H4 (cell line): ENCODE measurements at places on chromosomes 4 and X.

GRCh38 chr4:71470524-71470923 lies 131.7 kb downstream of the SLC4A4 start:
- DNase-seq = no peak

DNA sequence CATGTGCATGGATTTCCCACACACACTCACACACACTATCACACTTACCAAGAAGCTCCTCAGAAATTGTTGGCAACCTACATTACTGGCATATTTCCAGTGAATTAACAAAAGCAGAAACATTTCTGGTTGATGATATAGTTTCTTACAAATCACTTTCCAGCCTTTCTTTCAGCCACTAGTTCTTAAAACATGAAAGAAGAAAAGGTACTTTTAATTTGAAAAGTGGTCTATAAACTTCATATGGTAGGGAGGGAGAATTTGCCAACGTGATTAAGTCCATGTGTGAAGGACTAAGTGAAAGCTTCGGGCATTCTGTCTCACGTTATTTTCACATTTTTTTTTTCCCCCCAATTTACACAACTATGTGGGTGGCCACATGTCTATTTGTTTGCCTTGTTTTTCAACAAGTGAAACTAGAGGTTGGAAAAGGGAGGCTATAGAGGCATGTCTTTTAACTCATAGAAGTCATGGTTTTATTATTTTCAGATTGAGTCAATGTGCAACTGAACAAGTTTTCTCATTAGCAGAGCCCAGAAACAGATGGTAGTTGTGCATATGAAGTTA lies 832.1 kb upstream of the INTU start:
- DNase-seq = no peak

DNA sequence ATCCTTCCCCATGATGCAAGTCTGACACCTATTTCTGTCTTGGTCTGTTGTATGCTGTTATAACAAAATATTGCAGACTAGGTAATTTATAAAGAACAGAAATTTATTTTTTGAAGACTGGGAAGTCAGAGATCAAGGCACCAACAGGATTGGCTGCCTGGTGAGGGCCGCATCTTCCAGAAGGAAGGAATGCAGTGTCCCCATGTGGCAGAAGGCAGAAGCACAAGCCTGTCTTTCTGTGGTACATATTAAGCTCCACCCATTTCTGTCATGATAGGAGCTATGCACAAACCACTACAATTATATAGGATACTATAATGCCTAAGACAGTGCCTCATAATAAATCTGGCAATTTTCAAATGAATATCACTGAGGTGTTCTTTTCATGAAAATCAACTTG lies 502.3 kb upstream of the DIAPH2 start:
- peak; percentile 61 for DNase-seq

GRCh38 chrX:142251680-142252079 lies 46.6 kb upstream of the MAGEC2 start:
- peak; percentile 11 for DNase-seq

DNA sequence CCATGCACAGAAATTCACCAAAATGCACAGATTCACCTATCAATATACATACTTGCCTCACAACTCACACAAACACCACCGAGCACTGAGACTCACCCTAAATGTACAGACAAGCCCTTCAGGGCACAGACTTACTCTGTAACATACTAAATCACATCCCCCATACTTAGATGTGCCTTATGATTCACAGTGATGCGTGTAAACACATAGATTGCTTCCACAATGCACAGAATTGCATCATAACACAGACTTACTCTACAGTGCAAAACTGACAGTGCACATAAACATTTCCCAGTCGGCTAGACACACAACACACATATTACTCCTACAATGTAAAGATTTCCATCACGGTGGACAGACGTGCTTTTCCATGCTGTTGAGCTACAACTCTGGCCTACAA lies 6.2 kb downstream of the LINC00632 start:
- no peak for DNase-seq

GRCh38 chr4:118389721-118390120 lies 36.9 kb upstream of the PRSS12 start:
- peak; percentile 35 for DNase-seq

- DNase-seq = no peak
Measured at GRCh38 chr4:70303090-70303489, 31.7 kb upstream of the CABS1 start.
